Activated T-cell treated with anti-CD3 and anti-CD28 coated beads for 1 hour (primary cell): ENCODE measurements at places on chromosomes 6 and 20.

DNA sequence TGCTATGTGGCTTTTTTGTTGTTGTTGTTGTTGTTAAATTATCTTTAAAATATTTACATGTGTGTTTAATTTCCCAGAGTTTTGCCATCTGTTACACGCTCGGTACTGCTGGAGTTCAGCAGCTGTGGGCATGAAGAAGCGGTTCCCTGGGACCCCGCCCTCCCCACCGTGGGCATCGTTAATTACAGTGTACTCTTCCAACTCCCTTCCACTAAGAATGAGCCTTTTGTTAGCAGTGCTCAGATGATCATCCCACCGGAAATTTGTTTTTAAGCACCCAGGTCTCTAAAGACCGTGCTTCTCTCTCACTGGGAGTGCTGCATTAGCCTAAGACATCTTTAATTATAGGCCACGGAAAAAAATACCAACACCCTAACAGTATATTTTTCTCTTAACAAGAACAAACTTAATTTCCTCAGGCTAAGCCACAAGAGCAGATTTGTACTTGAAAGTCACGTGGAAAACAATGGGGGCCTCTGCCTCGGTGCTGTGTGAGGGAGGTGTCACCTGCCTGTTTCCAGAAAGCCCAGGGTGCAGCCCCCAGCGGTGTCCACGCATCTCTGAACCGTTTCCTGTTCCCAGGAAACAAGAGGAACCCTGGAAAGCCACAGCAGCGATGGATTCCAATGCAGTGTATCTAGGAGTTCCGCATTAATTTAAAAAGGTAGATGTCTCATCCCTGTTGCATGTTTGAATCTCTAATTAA lies 113.3 kb upstream of the FRMD1 start:
- DNase-seq: no peak

- no peak for DNase-seq
Measured at GRCh38 chr20:56628873-56629463, at the start of gene TFAP2C. TFAP2C (plus strand) TSS chr20:56629306; CDS start chr20:56629545, 239 bp downstream.

DNA sequence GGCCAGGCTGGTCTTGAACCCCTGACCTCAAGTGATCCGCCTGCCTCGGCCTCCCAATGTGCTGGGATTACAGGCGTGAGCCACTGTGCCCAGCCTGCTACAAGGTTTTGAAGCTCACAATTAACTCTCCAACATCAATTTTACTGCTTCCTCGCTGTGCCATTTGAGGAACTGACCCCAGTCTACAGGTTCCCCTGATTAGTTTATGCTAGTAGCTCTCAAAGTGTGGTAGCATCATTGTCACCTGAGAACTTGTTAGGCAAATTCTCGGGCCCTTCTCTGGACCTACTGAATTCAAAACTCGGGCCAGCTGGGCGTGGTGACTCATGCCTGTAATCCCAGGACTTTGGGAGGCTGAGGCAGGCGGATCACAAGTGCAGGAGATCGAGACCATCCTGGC lies 49.4 kb downstream of the MCUR1 start:
- DNase-seq: no peak

GRCh38 chr6:5136851-5137250 lies 51.7 kb downstream of the PPP1R3G start:
- no peak for DNase-seq

DNA sequence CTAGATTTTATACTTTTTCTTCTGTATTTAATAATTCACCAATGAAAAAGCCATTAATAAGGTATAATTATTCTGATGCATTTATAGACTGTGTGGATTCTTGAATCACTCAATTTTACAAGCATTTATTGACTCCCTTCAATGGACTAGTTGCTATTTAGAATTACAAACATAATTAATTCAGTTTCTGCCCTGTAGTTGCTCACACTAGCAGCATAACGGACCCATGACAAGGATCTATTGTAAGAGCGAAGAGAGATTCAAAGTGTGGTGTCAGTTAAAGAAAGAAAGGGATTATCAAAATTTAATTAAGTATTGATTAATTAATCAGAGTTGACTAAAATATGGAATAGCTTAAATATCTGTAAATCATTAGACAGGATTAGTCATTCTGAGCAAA lies 602.6 kb upstream of the PTCHD4 start:
- no peak for DNase-seq

- DNase-seq: no peak
Measured at GRCh38 chr20:32672982-32673851, 524 bp downstream of the C20orf203 start.

GRCh38 chr20:8678098-8678776 lies 390.6 kb upstream of the PLCB4 start:
- DNase-seq: no peak

GRCh38 chr20:10954908-10955580 lies 281.2 kb upstream of the JAG1 start:
- no peak for DNase-seq

GRCh38 chr6:156109713-156110112 lies 654.1 kb upstream of the NOX3 start:
- no peak for DNase-seq

DNA sequence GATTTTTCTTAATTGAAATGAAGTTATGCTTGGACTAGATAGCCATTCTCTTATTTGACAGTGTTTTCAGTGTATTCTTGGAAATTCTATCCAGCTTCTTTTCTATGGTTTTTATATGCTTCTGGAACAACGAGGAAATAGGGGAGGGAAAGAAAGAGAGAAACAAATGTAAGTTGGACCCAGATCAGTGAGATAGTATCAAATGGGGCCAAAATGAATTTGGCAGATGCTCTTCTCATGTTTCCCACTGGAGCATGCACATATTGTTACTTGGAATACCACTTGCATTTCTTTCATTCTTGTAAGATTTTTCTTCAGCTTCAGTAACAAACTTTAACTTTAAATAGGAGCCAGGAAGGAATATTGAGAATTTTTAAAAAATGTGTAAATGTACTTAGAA lies 312.3 kb downstream of the PRL start:
- no peak for DNase-seq

GRCh38 chr6:101396548-101397173 lies 3.2 kb downstream of the GRIK2 start:
- no peak for DNase-seq

GRCh38 chr6:161963634-161964234 lies 689.9 kb upstream of the AGPAT4 start:
- DNase-seq: no peak
